Activated CD4-positive, alpha-beta memory T cell treated with anti-CD3 and anti-CD28 coated beads, Interleukin-2, amount 10 ng/mL, durations not matched to agents 7 days and 5 days (primary cell): ENCODE measurements at places on chromosomes 4 and X.
A peak's percentile ranks its signal among the peaks of the same experiment; 100 is the strongest.

DNA sequence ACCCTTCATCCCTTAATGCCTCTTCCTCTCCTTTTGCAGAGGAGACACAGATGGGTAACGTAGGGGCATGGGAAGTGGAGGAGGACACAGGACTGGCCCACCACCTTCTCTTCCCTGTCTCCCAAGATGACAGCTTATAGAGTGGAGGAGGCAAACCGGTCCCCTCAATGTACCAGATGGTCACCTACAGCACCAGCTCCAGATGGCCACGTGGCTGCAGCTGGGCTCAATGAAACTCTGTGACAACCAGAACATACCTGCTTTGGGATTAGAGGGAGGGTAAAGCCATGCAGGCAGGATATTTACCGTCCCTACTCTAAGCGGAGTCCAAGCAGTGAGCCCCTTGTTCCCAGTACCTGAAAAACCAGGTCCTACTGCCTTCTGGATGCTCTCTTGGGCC is 7.5 kb upstream of the KLHL15 start:
- H3K27me3 ChIP-seq = peaks cover 2% of the 10 kb centered on the region
- DNase-seq = no peak
- H3K27ac ChIP-seq = no peak overlapping the region
- H3K36me3 ChIP-seq = no peaks in the 10 kb centered on the region

DNA sequence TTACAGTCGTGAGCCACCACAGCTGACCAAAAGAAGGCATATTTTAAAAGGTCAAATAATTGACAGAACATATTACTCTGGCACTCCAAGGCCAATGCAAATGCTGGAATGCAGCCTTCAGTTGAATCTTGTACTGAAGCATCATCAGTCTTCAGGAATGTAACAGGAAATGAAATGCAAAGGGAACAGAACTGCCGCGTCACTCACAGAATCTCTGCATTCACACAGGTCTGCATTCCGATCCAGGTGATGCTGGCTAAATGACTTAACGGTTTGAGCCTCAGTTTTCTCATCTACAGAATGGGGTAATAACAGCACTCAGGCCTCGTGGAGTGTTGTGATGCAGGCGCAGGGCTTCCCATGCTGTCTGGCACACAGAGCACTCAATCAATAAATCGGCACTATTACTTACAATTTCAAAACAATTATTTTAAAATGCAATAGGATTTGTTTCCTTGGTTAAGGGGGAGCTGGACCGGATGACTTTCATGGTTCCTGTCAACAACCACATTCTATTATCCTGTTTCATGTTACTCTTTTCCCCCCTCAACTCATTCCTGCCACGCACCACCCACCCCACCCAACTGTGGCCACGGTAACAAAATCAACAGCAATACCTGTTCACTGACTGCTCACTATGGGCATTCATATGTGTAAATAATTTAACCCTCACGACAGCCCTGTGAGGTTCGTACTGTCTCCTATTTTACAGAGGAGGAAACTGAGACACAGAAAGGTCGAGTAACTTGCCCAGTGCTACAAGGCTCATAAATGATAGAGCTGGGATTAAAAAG is 32.4 kb downstream of the IGFBP7 start:
- no peaks in the 10 kb centered on the region for H3K36me3 ChIP-seq
- no peak overlapping the region for H3K4me3 ChIP-seq
- H3K4me1 ChIP-seq = no peaks in the 10 kb centered on the region
- peaks cover 4% of the 10 kb centered on the region for H3K27me3 ChIP-seq
- DNase-seq = no peak
- no peak overlapping the region for H3K27ac ChIP-seq

- H3K4me1 ChIP-seq = no peaks in the 10 kb centered on the region
- no peak overlapping the region for H3K27ac ChIP-seq
- H3K36me3 ChIP-seq = no peaks in the 10 kb centered on the region
- no peak for DNase-seq
- no peaks in the 10 kb centered on the region for H3K27me3 ChIP-seq
Observed at GRCh38 chrX:21708116-21708515, 49.8 kb downstream of the SMPX start.

DNA sequence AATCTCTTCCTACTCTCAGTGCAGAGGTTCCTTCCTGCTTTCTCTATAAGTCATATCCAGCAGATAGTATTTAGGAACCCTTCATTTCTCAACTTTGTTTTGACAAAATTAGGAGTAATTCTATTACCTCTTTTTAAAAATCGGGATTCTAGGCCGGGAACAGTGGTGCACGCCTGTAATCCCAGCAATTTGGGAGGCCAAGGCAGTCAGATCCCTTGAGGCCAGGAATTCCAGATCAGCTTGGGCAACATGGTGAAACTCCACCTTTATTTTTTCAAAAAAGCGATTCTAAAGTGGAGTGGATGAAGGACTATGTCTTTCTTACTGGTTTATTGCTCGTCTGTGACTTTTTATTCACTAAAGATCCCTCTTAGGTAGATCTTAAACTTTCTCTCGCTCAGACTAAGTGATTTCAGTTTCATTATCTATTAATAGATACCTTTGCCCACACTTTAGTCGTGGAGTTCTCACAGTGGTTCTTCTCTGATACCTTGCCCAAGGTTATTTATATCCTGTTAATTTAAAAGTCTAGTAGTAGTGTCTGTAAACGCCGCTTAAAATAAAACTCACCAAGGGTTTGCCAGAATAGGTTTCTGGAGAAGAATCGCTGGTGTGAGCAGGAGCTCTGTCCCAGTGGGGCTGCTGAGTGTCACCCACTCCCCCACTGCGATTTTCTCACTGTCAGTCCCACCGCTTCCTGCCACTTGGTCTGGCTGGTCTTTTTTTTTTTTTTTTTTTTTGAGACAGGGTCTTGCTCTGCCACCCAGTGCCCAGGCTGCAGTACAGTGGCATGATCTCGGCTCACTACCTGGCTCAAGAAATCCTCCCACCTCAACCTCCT is 27.0 kb upstream of the TMEM131L start:
- H3K36me3 ChIP-seq = no peaks in the 10 kb centered on the region
- H3K27me3 ChIP-seq = no peaks in the 10 kb centered on the region
- peaks cover 26% of the 10 kb centered on the region for H3K4me1 ChIP-seq
- DNase-seq = peak; percentile 37

GRCh38 chr4:13528821-13529127 is 15.5 kb downstream of the NKX3-2 start:
- peaks cover 17% of the 10 kb centered on the region for H3K4me1 ChIP-seq
- peaks cover 12% of the 10 kb centered on the region for H3K36me3 ChIP-seq
